ENCODE measurements at places on chromosomes 4 and X.

DNA sequence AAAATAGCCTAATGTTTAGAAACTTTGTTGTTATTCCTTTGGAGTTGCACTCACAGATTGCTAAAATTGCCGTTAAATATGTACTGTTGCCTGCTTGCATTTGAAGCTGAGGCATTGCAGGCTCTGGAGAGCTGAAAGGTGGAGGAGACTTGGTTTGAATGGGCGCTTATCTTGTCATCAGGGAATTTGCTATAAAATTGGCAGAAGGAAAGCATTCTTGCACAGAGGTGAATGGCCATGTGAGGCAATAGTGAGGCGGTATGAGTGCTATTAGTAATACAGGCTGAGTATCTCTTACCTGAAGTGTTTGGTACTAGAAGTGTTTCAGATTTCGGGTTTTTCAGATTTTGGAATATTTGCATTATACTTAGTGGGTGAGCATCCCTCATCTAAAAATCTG lies 41.3 kb downstream of the TRAPPC11 start:
- DNase-seq, result no peak

DNA sequence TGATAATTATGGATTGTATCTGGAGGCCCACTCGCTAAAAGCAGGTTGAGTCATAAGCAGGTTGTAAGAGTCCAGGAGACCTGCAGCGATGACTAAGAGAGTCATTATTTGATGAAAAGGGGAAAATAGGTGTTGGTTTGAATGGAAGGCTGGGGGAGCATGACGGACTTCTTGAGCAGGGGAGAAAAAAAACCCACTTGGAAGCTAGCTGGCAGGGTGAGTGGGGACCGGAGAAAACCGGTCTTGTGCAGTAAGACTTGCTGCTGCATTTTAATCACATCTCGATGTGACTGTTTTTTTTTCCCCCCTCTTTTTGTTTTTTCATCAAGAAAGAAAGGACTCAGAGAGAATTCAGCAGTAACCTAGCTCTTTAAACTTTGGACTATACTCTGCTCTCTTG lies 90.0 kb downstream of the IGSF1 start:
- no peak for DNase-seq

DNA sequence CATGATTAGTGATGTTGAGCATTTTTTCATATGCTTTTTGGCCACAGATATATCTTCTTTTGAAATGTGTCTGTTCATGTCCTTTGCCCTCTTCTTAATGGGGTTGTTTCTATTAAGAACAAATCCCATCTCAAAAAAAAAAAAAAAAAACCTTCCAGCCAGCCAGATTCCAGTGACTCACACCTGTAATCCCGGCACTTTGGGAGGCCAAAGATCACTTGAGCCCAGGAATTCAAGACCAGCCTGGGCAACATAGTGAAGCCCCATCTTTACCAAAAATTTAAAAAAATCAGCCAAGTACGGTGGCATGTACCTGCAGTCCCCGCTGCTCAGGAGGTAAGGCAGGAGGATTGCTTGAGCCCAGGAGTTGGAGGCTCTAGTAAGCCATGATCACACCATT lies 5.1 kb downstream of the RAB33B start:
- no peak for DNase-seq

DNA sequence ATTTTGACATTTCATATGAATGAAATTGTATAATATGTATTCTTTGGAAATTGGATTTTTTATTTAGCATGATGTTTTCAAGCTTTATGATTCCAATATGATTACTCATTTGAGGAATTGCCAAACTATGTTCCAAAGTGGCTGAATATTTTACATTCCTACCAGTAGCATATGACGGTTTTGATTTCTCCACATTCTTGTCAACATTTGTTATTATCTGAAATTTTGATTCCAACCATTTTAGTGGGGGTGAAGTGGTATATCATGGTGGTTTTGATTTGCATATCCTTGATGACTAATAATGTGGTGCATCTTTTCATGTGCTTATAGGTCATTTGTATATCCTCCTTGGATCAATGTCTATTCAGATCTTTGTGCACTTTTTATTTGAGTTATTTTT lies 2.6 kb upstream of the BEX1 start:
- no peak for DNase-seq

GRCh38 chrX:151970661-151971060 lies 3.8 kb downstream of the GABRE start:
- DNase-seq, result no peak

DNA sequence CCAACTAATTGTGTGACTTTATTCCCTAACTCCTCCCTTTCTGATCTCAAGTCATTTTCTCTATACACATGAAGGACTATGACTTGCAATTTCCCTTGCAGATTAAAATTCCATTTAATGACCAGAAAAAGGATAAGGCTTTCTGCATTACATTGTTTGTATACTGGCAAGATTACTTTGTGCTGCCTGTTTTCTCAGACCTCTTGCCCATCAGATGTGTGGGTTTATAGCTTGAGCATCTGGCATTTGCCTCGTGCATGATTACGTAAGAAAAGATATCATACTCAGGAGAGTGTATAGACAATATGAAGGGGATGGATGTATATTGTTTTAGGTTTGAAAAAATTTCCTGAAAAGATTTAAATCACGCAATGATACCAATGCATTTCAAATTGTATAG lies 593.8 kb upstream of the SLIT2 start:
- no peak for DNase-seq

DNA sequence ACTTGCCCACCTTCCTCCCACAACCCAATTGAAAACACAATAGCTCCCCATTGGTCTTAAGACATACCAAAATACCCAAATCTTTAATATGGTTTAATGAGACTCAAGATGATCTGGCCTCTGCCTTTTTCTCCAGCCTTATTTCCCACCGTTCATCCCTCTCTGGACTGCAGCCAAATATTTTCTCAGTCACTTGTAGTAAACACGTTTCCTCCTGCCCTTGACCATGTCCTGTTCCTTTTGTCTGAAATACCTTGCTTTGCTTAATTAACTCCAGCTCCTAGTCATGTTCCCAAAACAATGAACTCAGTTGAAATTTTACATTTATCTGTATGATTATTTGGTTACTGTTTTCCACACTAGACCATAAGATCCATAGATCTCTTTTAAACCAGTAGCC lies 8.4 kb upstream of the NUP54 start:
- DNase-seq, result no peak

DNA sequence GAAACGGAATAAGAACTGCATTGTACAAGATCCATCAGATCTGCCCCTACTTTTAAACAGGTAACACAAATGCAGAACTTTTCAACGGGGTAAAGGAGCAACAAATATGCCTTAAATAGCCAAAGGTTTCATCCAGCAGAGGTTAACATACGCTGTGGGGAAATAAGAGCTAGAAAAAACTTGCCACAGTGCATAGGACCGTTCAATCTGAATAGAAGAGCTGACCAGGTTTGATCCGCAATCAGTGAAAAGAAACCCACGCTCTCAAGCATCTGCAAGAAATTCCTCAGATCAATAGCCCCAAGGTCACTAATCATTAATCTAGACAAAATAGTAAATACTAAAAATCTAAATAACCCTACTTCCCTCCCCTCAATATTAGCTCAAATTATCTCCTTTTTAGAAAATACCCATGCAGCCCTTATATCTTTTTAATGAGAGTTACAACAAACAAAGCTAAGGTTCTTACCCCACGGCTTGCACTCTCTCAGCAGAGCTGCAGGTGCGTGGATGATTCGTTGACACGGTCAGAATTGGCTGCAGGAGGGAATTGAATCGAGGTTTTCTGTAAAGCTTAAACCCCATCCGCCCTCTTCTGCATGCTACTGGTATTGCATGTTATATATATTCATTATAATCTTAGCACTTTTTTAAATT lies at the start of gene TLR10:
TLR10 (minus strand) TSS at position 539 of the 657 bp plus-strand sequence. CDS start 7,400 bp downstream, outside the sequence.
- no peak for DNase-seq

- no peak for DNase-seq
Measured at GRCh38 chr4:109648997-109649575, 54.2 kb downstream of the CASP6 start.

- no peak for DNase-seq
Measured at GRCh38 chrX:134764202-134764785, 106.0 kb upstream of the PLAC1 start.

All from NCI-H187 treated with DMSO at 0.1 percent for 48 hours (cell line).